ENCODE measurements at places on chromosomes 16 and 17. TPM values are rescaled to one million over a fixed set of nuclear protein-coding genes. Genes with fewer than 3 reads are reported as not detected.

DNA sequence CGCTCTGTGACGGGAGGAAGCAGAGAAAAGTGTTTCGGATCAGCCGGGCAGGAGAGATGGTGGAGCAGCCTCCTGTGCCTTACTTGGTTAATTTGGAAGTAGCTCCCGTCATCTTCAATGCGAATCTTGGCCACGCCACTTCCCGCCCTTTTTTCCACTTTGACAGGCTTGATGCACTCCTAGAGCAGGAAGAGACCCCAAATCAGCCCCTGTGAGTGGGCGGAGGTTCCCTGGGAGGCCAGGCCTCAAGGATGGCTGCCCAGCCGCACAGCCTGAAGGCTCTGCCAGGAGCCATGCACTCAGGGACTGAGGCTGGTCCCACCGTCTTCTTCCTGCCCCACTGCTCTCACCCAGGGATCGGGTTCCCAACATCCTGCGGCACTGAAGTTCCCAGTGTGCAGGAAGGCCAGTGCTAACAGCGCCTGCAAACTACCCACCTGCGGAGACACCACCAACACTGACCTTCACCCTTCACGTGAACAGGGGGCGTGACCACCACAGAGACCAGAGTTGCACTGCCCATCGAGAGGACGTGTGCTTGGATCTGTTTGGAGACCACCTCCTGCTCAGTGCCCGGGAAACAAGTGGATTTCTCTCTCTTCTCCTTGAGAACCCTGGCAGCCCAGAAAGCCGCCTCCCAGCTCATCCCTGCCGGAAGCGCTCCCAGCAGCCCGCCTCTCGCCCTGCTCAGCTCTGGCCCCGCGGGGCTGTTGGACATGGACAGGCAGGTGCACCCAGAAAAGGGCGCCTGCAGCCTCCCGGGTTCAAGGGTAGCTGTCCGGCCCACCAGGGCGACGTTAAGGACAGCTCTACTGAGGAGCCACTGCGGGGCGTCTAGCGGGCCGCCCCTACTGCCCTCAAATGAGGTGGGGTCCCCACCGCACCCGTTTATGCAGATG, 988 bp downstream of the CIAO3 start:
- DNase-seq: no peak

DNA sequence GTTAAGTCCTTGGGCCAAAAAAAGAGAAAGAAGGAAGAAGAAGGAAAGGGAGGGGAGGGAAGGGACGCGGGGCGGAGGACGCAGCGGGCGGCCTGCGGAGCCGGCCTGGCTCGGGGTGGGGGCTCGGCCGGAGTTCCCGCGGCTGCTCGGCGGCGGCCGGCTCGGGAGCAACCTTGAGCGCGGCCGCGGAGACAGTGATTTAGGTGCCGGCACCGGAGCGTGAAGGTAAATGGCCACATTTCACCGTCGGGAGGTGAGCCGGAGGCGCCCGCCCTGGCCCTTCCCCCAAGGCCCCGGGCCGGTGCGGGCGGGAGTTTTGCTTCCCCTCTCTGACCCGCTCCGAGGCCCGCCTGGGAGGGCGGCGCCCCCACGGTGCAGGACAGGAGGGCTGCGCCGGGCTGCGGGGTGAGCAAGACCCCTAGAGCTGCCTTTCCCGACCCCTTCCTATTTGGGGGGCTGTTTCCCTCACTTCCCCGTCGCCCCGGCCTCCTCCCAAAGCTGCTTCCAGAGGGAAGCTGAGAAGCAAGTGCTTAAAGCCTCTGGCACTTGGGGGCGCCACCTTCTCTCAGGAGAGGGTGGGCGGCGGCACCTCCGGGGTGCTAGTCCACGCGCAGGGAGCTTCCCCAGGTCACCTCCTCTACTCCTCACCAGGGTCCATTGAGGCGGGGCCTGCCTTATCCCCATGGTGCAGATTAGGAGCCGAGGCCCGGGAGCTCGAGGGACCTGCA, 56.5 kb downstream of the MRM1 start:
- peak; percentile 8 for DNase-seq

The ATP1B2 gene
- total RNA-seq: not detected

DNA sequence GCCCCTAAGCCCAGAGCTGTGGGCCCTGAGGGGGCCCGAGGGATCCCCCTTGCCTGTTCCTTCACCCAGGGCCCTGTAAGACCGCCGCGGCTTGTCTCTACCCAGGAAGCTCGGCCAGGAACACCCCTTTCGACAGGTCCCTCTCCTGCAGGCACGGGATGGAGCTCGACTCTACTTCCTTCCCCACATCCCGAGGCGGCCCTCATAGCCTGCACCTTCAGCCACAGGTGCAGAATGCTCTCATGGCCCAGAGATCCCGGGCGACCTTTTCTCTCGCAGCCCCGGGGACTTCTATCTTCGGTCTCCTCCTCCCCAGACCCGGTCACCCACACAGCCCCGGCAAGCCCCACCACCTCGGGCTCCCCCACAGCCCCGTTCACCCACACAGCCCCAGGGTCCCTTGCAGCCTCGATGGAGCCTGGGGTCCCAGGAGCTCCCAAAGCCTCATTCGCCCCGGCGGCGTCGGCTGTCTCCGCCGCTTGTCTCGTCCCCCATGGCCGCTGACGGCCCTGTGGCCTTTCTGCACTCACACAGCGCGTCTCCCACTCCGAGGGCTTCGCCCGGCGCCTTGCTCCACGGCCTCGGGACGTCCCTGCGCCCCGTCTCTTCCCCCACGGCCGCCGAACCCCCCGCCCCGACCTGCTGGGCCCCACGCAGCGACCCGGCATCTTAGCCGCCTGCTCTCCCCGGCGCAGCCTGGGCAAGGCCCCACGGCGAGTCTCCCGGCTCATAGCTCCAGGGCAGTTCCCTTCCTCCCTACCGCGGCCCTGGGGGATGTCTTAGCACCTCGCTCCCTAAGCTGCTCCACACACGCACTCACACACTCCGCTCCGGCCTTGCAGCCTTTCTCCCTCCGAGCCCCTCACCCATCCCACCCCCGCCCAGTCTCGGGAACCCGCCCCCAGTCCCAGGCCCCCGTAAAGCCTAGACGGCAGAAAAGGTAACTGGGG, 650 bp downstream of the KIAA0753 start:
- peak; percentile 50 for DNase-seq

- peak; percentile 90 for DNase-seq
Observed at GRCh38 chr17:42677921-42678781, 1.4 kb upstream of the PLEKHH3 start.

The TEKT1 gene
- total RNA-seq: not detected

DNA sequence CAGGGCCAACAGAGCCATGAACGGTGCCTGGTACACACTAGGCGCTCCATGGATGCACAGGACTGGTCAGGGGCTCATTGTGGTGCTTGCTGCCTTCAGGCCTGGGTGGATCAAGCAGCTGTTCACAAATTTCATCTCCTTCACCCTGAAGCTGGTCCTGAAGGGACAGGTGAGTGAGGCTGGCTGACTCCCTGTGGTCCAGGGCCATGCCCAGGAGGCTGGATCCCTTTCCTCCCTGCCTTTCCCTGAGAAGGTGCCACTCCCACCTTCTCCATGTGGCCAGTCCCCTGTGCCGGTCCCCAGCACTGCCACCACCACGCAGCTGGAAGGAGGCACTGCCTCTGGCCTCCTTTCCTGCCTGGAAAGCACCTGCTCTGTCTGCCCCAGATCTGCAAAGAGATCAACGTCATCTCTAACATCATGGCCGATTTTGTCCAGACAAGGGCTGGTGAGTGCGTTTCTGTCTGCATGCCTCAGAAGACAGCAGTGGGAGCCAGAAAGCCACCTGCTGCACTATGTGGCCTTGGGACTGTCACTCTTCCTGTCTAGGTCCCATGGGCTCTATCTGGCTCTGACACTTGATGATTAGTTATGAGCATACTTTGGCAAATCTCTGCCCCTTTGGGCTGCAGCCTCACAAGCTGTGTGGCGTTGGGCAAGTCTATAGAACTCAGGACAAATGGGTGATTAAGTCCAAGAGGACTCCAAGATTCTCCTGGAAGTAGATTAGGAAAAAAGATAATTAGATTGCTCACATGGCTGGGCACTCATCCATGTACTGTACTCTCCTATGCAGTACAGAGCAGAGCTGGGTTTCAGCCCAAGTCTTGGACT, 9.4 kb downstream of the CETP start:
- DNase-seq: no peak

The CES1 gene
- total RNA-seq: 0.97 TPM

The NEK8 gene
- total RNA-seq: 2.2 TPM

GRCh38 chr16:9864461-9864860, 317.8 kb downstream of the GRIN2A start:
- DNase-seq: no peak

GRCh38 chr16:87675111-87675719, 72.9 kb downstream of the JPH3 start:
- DNase-seq: no peak

The GPR139 gene
- not detected for total RNA-seq

GRCh38 chr17:4482338-4483011, 16.2 kb upstream of the SPNS2 start:
- no peak for DNase-seq

- no peak for DNase-seq
Observed at GRCh38 chr17:50905460-50905803, 39.3 kb upstream of the TOB1 start.

DNA sequence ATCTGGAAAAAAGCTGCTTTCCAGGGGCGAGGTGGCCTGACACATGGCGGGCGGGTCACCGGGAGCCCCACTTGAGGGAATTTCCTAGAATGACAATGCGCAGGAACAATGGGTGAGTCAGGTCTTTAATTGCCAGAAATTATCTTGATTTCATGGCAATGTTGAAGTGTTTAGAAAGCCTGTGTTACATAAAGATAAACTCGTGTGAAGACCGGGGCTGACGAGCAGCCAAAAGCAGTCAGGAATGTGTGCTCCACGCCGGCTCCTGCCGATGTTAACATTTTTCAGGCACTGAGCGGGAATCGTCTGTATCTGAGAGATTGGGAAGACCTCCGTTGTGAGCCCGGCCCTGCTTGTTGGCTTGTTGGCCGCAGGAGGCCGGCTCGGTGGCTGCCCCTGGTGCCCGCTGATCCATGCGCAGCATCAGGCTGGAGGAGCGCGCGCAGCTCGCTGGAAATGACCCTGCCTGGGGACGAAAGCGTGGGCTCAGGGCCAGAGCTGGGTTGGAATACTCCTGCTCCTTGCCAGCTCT, 353.1 kb downstream of the FOXL1 start:
- peak; percentile 89 for DNase-seq

DNA sequence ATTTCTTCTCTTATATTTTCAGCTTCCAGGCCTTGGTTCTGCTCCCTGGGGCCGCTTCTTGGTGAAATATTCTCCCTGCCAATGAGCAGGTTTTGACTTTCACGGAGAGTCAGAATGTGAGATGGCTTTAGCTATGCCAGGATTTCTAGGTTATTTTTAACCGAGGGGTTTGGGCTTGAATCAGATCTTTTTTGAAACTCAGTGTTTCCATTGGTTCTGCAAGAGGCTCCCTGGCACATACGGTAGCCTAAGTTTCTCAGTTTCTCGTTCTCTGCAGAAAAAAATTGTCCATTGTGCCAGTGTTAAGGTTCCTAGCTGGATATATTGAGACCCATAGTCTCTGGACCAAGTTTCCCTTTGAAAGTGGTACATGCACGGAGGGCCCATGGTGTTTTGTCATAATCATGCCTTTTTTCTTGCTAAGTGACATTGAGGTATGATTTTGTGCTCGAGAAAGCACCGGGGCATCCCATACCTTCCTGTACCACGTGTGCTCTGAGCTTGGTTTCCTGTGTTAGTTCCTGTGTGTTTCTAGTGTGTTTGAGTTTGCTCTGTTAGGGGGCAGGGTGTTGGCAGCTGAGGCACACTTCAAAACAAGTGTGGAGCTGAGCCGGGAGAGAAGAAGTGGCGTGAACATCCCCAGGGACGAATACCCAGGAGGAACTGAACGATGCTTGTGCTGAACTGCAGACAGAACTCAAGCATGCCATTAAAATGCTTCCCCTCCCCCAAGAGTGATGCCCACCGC, 127.2 kb downstream of the HS3ST3B1 start:
- no peak for DNase-seq

- DNase-seq: no peak
Observed at GRCh38 chr17:12588531-12588930, 77.2 kb upstream of the MYOCD start.

DNA sequence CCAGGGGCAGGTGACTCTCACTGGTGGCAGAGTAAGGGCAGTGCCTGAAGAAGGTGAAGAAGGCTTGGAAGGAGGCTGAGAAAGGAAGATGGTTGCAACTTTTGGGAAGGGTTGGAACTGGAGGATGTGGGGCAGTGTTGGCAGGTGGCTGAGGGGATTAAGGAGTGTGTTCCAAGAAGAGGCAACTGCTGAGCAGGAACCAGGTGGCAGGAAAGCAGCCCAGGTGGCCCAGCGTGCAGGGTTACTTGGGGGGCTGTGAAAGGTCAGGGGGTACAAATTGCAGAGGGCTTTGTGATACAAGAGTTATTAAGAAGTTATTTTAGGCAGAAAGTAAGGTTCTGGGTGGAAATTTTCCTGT, 28.6 kb downstream of the WSCD1 start:
- DNase-seq: no peak

- DNase-seq: peak; percentile 17
Observed at GRCh38 chr17:6269478-6269877, 165.4 kb downstream of the AIPL1 start.

The DYNLL2 gene
- total RNA-seq: 11.6 TPM

The CCL3 gene
- not detected for total RNA-seq

The PKD1 gene
- total RNA-seq: 191 TPM

DNA sequence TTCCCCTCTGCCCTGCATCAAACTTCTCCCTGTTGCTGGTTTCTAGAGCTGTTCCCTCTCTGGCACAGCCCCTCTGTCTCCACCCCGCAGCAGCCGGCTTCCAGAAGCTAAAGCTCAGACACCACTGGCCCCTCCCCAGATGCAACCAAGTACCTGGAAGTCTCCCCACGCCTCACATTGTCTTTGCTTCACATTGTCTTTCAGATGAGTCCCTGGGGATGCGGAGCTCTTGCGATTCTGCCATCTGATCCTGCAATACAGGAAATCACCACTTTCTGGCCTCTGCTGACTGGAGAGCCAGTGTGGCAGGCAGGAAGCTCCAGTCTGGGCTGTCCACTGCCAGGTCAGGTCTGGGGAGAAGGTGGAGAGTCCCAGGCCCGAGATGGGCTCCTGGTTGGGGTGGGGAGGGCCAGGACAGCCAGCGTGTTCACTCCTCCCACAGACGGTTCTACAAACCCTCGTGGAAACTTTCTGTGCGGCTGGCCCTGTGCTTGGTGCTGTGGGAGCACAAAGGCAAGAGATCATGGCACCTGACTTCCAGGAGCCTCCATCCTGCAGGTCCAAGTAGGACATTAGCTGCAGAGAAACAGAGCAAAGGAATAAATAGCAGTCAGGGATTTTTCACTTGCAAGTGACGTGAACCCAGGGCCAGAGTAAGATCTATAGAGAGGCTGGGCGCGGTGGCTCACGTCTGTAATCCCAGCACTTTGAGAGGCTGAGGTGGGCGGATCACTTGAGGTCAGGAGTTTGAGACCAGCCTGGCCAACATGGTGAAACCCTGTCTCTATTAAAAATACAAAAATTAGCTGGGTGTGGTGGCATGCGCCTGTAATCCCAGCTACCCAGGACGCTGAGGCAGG, 47.9 kb upstream of the MAP3K14 start:
- DNase-seq: no peak

Data from fibroblast of villous mesenchyme (primary cell).